ENCODE measurements at places on chromosomes 7 and 10.

DNA sequence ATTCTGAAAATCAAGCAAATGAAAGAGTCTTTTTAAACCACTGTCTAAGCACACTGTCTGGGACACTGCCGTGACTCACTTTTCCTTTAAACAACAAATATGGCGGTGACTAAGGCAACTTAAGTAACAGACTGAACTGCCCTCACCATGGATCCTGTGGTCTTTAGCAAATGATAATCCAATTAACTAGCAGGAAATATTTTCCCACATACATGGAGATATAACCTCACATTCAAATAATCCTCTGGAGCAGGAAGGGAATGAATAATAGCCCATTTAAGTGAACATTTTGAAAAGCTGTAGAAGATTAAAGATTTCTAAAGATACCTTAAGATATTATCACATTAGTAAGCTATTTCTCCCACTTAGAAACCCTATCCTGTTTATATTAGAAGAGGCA lies 40.3 kb upstream of the LRRC17 start:
- no peak for DNase-seq

- no peak for DNase-seq
Measured at GRCh38 chr7:29362380-29362779, 167.8 kb downstream of the CHN2 start.

DNA sequence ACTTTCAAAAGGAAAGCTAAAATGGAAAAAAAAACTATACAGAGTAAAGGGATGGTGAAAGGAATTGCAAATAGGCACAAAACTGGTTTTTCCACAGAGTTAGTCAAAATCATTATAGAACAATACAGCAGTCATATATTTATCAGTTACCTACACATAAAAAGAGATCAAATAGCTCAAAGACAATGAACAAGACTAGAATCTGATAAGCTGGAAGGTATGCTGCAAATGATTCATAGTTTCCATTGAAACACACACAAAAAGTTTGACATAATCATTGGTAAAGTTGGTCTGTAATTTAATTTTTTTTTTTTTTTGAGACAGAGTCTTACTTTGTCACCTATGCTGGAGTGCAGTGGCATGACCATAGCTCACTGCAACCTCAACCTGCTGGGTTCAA lies 92.4 kb upstream of the SGCE start:
- DNase-seq: no peak

GRCh38 chr7:26212921-26213718 lies 11.6 kb downstream of the CBX3 start:
- no peak for DNase-seq

GRCh38 chr7:92732316-92733036 lies 103.9 kb downstream of the CDK6 start:
- DNase-seq: no peak

Data from activated naive CD4-positive, alpha-beta T cell treated with Interleukin-2 at 50 U/mL for 16 hours (primary cell).